NCI-H1694 (cell line): ENCODE measurements at places on chromosomes 11 and 22.

- peak; percentile 39 for DNase-seq
Observed at GRCh38 chr11:63680834-63681320, 423 bp upstream of the RTN3 start.

DNA sequence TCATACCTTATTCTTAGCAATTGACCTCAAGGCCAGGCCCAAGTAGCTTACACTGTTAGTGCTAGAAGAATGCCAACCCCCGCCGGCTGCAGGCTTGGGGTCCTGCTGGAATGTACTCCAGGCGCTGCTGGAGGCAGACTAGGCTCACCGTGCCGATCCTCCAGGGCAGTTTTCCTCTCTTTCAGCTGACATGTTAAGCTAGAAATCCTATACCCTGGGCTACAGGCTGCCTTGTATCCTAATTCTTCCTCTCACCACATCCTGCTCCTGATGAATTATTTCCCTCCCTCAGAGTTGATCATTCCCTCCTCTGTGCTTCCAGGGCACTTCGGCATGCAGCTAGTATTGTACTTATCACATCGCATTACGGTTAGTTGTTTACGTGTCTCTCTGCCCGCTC lies 3.4 kb downstream of the SPTBN2 start:
- DNase-seq = no peak

DNA sequence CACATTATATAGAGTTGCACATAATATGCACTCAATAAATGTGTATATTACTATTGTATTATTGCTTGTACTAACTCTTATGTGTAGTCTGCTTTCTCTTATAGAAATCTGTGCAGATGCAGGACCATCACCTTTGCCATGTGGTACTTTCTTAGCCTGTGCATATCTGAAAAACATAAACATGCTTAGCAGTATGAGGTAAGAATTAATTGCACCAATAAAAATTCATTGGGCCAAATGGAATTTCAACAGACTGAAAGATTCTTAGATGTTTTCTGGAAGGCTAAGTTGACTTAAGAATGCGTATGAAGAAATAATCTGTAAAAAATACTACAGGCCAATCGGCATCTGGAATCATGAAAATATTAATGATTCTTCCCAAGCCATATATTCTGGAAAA lies 55.3 kb downstream of the TRPC6 start:
- DNase-seq = no peak

DNA sequence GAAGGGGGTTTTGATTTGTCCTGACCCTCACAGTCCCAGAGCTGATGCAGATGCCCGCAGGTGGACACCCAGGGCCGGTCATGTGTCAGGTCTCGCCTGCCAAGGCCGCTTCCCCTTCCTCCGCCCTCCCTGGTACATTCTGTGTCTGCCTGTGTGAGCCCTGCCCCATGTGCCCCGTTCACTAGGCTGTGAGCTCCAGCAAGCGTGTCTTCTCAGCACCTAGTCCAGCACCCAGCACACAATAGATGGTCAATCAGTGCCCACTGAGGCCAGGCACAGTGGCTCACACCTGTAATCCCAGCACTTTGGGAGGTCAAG lies 29.9 kb upstream of the PPARA start:
- no peak for DNase-seq

DNA sequence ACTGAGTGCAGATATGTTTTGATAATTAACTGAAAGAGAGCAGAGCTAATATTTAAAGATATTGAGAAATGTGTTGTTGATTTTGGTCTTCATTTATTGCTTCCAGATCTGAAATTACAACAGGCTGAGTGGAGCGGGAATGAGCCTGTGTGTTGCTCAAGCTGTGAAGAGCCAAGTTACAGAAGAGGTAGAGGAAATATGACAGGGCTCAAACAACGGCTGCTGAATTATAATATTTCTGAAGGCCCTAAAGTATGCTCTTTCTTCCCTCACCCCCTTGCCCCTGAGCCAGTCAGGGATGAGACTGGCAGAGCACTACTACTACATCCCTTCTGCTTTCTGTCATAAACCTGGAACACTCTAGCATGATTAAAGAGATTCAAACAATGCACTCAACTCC lies 115.6 kb downstream of the FANCF start:
- DNase-seq = no peak

- DNase-seq = no peak
Observed at GRCh38 chr11:134731213-134731961, 319.3 kb upstream of the B3GAT1 start.

GRCh38 chr22:49674479-49675050 lies 153.1 kb downstream of the BRD1 start:
- no peak for DNase-seq

DNA sequence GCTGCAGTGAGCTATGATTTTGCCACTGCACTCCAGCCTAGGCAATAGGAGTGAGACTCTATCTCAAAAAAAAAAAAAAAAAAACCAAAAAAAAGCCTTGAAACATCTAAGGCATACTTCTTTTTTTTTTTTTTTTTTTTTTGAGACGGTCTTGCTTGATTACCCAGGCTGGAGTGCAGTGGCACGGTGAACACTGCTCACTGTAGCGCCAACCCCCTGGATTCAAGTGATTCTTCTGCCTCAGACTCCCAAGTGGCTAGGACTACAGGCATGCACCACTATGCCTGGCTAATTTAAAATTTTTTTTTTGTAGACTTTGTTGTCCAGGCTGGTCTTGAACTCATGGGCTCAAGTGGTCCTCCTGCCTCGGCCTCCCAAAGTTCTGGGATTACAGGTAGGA lies 19.5 kb downstream of the ARFGAP3 start:
- DNase-seq = no peak

DNA sequence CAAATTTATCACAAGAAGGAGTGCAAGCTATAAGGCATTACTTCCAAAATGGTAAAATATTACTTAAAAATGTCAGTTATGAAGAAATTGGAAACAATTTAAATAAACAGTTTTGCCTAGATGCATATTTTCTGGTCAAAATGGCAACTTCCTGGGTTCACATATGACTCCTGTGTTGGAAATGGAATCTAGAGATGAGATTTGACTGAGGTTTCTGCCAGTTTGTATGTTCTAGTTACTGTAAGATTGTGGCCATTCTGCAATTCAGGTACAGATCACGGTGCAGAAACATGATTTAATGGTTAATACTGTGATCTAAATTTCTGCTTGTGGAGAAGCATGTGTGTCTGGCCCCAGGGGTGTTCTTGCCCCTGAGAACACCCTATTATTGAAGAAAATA lies 3.4 kb upstream of the OR4C6 start:
- DNase-seq = no peak

DNA sequence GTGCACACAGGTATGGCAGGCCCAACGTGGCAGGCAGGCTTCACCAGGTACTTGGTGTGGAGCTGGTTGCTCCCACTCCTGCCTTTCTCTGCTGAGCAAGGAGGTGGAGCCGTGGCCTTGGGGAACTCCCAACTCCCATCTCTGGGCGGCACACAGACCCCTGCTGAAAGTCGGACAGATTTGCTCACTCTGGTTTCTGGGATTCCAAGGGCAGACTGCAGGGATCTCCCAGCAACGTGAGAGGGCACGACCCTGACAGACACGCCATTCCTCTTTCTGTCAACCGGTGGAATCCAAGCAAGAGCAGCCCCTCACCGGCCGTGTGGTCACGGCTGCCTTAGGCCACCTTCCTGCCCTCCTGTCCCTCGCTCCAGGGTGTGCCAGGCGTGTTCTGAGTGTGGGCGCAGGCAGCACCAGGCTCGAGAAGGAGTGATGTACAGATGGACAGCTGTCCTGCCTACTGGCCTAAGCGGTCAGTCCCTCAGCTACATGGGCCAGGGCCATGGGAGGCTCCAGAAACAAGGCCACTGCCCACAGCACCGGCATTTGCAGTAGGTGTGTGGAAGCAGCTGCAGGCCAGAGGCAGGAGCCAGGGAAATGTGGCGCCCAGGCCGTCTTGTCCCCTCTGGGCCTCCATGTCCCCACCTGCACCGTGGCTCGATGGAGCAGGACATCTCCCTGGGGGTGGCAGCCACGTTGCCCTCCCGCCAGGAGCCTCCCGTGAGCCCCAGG lies 13.7 kb upstream of the PPARA start:
- DNase-seq = no peak

DNA sequence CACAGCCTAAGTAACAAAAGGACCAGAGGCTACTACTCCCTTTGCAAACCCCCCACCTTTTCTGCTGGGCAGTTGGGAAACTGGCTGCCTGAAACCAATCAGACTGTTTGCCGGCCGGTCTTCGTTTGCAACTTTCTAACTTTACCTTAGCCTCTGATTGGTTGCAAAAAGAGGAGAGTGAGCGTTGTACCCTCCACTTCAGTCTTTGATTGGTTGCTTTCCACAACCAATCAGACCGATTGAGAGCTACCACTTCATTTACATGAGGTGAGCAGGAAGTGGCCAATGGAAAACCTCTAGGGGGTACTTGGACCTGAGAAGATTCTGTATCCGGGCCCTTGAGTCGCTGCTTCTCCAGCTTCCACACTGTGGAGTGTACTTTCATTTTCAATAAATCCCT lies 18.8 kb upstream of the CLNS1A start:
- no peak for DNase-seq

GRCh38 chr11:103619480-103619879 lies 417.0 kb upstream of the DDI1 start:
- no peak for DNase-seq

GRCh38 chr22:39318507-39319283 lies 728 bp downstream of the RPL3 start:
- DNase-seq = no peak

- DNase-seq = no peak
Observed at GRCh38 chr22:37470087-37470445, 16.1 kb downstream of the MFNG start.

DNA sequence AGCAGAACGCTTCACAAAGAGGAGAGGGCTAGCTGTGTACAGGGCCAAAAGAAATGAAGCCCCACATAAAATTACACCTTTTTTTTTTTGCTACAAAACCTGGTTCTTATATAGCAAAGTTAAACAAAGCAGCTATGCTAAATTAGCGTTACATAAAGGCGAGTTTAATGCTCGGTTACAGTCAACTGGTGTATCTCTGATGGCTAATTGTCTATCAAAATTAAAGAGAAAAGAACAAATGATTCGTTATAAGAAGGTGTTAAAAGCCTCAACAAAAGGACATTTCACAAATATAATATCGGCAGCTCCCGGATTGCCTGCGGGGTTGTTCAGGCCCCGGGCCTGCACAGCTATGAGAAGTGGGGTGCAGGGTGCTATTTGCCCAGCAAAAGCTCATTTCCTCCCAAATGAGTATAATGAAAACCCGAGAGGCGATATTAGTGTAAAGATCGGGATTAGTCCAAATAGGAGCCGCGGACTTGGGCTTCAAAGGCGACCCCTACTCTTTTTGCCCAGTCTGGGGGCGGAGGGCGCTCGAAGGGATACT lies 13.3 kb upstream of the PAX6 start:
- no peak for DNase-seq

DNA sequence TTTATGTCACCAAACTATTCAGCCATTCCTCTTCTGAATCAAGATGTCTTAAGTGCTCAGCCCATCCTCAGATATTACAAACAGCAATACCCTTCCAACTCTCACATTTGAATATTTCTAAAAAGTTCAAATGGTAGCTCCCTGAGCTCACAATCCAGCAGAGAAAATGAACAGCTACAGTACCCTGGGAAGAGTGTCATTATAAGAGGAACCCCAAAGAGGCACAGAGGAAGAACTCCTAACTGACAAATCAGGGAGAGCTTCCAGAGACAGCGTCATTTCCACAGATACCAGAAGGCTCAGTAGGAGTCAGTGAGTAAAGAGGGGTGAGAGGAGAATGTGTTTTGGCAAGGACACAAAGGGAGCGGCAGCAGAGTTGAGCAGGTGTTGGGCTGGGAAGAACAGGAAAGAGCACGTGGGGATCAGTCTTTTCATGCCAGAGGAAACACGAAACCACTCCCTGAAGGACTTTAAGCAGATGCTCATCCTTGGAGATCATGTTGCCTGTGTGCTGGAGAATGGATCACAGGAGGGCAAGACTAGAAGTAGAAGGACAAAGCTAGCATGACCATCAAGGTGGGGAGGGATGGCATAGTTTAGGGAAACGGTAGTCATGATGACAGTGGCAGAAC lies 4.3 kb downstream of the CLTCL1 start:
- DNase-seq = peak; percentile 36

DNA sequence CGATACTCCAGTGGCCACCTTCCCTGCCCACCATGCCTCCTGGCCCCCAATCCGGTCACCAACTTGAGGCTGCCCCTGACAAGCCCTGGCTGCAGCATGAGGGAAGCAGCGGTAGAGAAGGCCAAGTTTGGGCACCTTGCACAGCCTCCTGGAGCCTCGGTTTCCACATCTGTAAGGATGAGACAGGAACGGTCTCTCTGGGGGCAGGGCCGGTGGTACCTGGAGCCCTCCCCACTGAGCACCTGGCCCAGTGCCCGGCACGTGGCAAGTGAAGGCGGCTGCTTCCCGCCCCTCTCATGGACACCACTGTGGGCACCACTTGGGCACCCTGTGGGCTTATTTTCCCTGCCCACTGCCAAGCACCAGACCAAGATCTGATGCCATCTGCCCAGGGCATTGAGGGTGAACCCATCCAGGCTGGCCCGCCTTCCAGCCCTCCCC lies 77.8 kb downstream of the CDKN1C start:
- no peak for DNase-seq

DNA sequence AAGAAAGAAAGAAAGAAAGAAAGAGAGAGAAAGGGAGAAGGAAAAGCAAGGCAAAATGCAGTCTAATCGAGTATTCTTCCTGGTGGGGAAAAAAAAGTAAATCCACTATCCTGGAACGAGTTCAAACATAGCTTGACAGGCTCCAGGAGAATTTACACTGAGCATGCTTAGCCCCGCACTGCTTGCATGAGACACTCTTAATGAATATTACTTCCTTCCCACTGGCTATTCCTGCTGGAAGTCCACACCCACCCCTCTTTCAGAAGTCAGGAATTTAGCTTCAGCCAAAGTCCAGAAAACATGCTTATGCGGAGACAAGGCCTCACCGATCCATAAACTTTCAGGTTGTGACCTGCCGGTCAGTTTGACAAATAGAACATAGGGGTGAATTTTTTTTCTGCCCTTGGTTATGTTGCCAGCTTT lies 251.8 kb upstream of the BLID start:
- DNase-seq = no peak

DNA sequence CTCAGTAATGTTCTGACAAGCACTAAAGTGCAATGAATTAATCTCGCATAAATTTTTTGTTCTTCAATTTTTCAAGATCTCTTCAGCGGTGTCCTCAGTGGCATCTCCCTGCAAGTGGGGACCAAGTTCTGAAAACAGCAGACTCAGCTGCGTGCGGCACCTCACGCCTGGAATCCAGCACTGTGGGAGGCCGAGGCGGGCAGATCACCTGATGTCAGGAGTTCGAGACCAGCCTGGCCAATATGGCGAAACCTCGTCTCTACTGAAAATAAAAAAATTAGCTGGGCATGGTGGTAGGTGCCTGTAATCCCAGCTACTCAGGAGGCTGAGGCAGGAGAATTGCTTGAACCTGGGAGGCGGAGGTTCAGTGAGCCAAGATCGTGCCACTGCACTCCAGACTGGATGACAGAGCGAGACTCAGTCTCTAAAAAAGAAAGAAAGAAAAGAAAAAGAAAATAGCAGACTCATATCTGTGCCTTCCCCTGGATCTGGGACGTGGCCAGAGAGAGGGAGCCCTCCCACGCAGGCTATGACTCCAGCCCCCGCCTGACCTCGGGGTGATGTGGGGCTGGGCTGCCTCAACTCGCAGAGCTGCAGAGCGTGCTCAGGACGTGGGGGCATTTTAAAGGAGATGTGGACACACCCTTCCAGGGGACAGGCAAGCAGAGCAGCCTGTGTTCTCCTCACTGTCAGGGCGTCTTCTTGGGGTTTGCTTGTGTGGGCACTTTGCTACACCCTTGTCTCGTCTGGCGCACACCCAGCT lies 346.6 kb downstream of the BRD1 start:
- DNase-seq = no peak
